Left renal cortex interstitium (tissue), 4 donors: ENCODE measurements at places on chromosomes 6 and 20. TPM values are rescaled to one million over a fixed set of nuclear protein-coding genes. Genes with fewer than 3 reads are reported as not detected.

Gene SLC12A5
- polyA plus RNA-seq, result 1.7 TPM

Gene SCGN
- 0.24 TPM for polyA plus RNA-seq

Gene MICB
- 0.57 TPM for polyA plus RNA-seq

Gene LY86
- polyA plus RNA-seq, result 1.1 TPM

Gene SLC17A2
- 0.38 TPM for polyA plus RNA-seq

Gene C6orf62
- polyA plus RNA-seq, result 138 TPM

Gene MDFI
- polyA plus RNA-seq, result 58.1 TPM

Gene C6orf52
- 2.6 TPM for polyA plus RNA-seq

Gene FRK
- 5.0 TPM for polyA plus RNA-seq

Gene CPXM1
- polyA plus RNA-seq, result 306 TPM

Gene SCRT2
- polyA plus RNA-seq, result not detected

Gene CCDC170
- 3.1 TPM for polyA plus RNA-seq

Gene ZNF334
- 37.4 TPM for polyA plus RNA-seq

Gene NECAB3
- polyA plus RNA-seq, result 15.2 TPM

Gene COL19A1
- 2.1 TPM for polyA plus RNA-seq

Gene OR2B6
- polyA plus RNA-seq, result 0.36 TPM

Gene TRIM31
- polyA plus RNA-seq, result not detected

Gene RAB44
- polyA plus RNA-seq, result 0.23 TPM

Gene FOXF2
- polyA plus RNA-seq, result 0.16 TPM

Gene PAK5
- 0.34 TPM for polyA plus RNA-seq

Gene DLK2
- polyA plus RNA-seq, result 0.93 TPM

Gene NT5E
- polyA plus RNA-seq, result 3.7 TPM

Gene CALHM4
- 0.46 TPM for polyA plus RNA-seq

Gene BANF2
- polyA plus RNA-seq, result not detected

Gene TFAP2A
- 39.3 TPM for polyA plus RNA-seq

Gene ELOVL2
- polyA plus RNA-seq, result 7.2 TPM

Gene ENPP5
- polyA plus RNA-seq, result 19.6 TPM

Gene PSMB1
- polyA plus RNA-seq, result 225 TPM

Gene GRIK2
- polyA plus RNA-seq, result 12.1 TPM

Gene ESR1
- 2.0 TPM for polyA plus RNA-seq

Gene MUCL3
- 0.13 TPM for polyA plus RNA-seq

Gene DYNLT2
- polyA plus RNA-seq, result 6.9 TPM

Gene PRDM13
- not detected for polyA plus RNA-seq

Gene IL20RA
- 1.0 TPM for polyA plus RNA-seq

Gene CASS4
- 3.8 TPM for polyA plus RNA-seq

Gene FAM110A
- 10.6 TPM for polyA plus RNA-seq

Gene SLC35D3
- 0.10 TPM for polyA plus RNA-seq

Gene EDN1
- polyA plus RNA-seq, result 4.9 TPM

Gene MATN4
- 0.52 TPM for polyA plus RNA-seq

Gene GMPR
- 14.0 TPM for polyA plus RNA-seq

Gene CLPSL2
- 0.52 TPM for polyA plus RNA-seq

Gene PAX1
- polyA plus RNA-seq, result 0.21 TPM

Gene GPR63
- 3.4 TPM for polyA plus RNA-seq
